ENCODE measurements at places on chromosomes 5 and 9.

DNA sequence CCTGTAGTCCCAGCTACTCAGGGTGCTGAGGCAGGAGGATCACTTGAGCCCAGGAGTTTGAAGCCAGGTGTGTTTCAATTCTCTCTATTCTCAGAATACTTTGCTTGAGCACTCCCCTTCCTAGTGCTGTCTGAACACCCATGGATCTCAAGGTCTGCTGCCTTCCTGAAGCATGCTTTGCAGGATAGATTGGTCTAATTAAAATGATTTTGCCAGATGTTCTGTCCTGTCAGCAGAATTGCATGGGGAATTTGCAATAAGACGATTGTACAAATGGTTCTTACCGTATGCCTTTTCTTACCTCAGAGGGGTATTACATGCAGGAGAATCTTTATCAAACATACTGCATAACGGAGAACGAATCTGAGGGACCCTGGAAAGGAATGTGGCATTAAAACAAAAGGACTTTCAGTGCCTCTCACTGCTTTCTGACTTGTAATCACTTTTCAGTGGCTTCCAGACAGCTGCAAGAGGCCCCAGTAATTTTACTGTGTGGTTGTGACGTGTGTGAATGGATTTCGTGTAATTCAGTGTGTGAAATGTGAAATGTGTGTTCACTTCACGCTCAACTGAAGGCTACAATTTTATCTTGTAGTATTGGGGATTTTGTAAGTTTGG lies 587.2 kb upstream of the SEMA6A start:
- DNase-seq, result no peak

- DNase-seq, result no peak
These were observed 123.8 kb downstream of the FAM170A start for GRCh38 chr5:119752921-119753886.

GRCh38 chr5:157267761-157268480 lies 2.0 kb downstream of the CYFIP2 start:
- DNase-seq, result no peak

DNA sequence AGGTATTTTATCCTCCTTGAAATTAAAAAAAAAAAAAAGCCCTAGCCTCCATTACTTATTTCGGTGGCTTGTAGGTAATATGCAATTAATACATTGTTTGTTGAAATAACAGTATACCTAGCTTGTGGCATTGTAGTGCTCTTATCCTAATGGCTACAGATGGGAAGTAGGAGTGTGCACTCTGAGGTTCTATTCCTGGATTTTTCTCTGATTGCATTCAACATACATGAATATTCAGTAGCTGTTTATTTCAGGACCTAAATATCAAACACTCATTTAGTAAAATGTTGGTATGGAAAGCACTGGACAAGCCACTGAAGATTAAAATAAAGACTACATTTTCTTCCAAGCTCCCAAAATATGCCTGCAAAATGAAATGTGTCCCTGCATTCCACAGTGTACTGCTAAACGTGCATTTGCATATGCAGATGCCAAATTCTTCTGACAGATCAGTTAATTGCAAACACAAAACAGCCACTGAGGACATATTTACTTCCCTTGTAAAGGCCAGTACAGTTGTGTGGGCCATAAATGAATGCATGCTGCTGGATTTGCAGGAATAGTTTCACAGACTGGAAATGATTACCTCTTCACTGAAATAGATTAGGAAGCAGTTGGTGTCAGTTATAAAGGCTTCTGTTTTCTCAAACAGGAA lies 826.1 kb downstream of the PRELID2 start:
- no peak for DNase-seq

- DNase-seq, result no peak
These were observed 1.4 kb downstream of the LHX3 start for GRCh38 chr9:136203408-136204144.

DNA sequence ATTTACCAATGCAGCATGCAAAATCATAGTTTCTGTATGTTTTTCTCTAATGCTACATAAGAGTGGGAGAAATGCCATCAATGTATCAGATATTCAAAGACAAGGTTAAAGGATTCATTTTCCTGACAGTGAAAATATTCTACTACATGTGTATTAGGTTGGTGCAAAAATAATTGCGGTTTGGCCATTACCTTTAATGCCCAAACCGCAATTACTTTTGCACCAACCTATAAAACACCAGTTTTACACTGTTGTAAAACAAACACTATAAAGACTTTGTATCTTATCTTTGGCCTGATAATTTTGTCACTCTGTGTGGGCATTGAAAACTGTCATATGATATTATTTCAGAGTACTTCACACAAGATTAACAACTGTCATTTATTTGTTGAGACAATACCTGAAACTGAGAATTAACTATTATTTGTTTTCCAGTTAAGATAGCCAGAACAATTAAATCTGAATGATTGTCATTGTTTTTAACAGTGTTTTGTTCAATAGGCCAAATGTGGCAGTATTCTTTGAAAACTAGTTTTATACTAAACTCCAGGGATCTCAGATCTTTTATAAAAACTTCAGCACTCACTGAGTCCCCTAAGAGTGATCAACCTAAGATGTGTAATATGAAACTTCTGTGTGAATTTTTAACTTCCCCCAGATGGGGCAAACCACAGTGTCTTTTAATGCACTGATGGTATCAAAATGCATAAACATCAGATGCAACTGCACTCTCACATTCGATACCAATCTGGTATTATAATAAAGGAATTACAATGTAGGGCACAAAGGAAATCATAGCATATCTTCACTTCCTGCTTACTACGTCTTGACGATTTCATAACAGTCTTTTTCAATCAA lies 53.8 kb upstream of the FBN2 start:
- no peak for DNase-seq
